ENCODE measurements at places on chromosomes 1 and 21.
A peak's percentile ranks its signal among the peaks of the same experiment; 100 is the strongest.

GRCh38 chr21:25934771-25935224 lies 200.0 kb downstream of the GABPA start:
- no peak for DNase-seq

DNA sequence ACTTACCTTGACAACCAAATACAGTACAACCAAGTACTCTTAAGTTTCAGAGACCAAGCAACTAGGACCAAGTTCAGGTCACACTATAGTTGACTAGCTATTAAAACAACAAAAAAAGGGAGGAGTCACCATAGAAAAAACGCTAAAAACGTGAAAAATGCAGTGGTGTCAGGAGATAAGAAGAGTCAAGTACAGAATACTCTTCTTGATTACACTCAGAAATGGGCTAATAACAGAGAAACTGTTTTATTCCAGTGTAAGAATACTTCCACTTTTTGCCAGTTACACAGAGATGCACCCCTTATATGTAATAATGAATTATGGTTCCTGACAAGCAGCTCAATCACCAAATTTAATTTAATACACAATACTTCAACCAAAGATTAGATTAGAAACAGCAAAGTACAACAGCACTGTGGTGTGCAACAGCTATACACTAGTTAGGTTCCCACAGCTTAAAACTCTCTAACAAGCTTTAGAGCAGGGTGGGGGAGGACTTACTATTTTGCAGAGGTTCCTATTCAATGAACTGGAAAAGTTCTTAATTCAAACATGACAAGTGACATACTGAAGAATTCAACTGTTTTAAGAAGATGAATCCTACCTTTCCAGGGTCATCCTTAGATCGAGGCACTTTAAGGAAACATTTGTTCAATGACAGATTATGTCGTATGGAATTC lies 70.4 kb downstream of the FOXJ3 start:
- DNase-seq: no peak

DNA sequence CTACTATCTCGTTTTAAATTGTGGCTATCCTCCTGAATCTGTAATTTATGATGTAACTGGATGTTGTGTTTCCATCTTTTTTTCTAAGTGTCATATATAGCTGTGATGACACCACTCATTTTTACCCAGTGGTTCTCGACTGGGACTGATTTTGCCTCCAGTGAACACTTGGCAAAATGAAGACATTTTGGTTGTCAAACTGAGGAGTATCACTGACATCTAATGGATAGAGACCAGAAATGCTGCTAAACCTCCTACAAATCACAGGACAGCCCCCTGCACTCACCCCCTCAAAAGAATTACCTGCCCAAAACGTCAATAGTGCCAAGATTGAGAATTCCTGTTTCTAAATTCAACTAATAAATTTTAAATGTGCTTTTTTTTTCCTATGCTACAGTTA lies 1.9 kb downstream of the TRMT13 start:
- DNase-seq: no peak

DNA sequence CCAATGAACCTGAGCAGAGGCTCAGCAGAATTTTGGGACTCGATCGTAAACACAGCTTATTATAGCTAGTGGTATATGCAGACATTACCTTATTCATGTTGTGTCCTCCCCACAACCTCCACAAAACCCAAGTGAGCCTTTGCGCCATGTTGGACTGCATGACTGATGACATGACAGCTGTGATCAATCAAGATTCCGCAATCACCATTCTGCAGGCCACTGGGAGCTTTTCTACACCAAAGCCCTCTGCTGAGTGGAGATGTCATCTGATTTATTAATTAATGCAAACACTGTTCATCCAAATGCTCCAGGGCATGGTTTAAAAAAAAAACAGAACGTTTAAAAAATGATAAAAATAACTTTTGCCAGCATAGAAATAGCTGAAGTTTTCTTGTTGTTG lies 7.9 kb upstream of the SRP9 start:
- no peak for DNase-seq

GRCh38 chr1:98315309-98315708 lies 346.2 kb upstream of the SNX7 start:
- no peak for DNase-seq

DNA sequence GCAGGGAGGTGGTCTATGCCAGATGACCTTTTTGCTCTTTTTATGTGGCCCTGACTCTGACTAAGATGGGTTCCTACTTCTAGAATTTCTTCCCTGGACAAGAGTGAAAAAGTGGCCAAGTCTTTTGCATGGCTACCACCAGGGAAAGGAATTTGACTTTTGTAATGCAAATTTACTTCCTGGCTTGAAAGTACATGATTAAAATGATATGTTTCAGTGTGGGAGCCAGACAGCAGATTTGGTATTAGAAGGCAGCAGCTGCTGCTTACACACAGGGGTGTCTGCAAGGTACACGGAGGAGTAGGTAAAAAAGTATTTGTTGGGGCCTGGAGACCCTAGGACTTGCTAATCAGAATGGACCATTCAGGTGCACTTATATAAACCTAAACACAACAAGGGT lies 78.4 kb downstream of the KCND3 start:
- no peak for DNase-seq

GRCh38 chr1:34792868-34793727 lies at the start of gene GJA4:
Gene GJA4 (plus strand): TSS chr1:34792999. CDS start chr1:34794214, 1,215 bp downstream.
- DNase-seq: no peak

DNA sequence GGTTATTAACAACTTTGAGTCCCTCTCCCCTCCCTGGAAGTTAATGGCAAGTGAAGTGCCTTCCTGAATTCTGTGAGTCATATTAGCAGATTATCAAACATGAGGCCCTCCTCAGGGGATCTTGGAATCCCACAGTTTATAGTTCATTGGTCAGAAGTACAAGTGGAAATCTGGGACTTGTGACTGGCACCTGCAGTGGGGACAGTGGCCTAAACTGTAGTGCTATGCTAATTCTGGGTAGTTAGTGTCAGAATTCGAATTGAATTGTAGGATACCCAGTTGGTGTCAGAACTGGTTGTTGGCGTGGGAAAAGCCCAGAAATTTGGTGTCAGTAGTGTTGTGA lies 26.2 kb downstream of the ZYG11B start:
- DNase-seq: no peak

GRCh38 chr1:160755461-160755860 lies 16.4 kb downstream of the SLAMF7 start:
- DNase-seq: no peak

DNA sequence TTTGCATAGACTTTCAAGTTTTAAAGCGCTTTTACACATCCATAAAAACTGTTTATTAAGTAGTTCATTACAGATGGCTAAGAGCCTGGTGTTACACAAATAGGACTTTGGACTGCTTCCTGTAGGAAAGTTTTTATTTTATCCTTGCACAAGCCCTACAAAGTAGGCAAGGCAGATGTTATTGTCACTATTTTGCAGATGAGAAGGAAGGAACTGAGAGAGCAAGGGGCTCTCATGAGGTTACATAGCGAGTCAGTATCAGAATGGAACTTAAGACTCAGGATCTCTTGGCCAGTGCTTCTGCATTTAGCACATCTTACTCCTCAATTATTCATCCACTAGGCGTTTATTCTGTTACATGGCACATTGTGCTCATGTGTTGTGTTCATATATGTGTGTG lies 2.6 kb upstream of the MAPKAPK2 start:
- no peak for DNase-seq

DNA sequence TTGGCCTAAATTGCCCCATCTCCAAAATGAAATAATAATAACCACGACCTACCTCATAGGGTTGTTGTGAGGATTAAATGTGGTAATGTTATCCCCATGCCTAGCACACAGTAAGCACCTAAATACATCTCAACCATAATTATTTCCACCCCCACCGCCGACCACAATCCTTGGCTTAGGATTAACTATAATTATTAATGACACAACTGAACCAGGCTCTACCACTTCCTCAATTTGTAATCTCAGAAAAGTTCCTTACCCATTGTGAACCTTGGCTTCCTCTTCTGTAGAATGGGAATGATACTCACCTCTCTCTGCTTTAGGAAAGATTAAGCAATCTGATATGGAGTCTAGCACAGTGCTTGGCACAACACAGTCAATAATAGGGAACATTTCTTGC lies 44.3 kb upstream of the TACSTD2 start:
- DNase-seq: no peak

GRCh38 chr1:6585081-6585722 lies 5.4 kb downstream of the ZBTB48 start:
- DNase-seq: no peak

- no peak for DNase-seq
These were observed 3.9 kb downstream of the CD53 start for GRCh38 chr1:110876748-110877341.

- DNase-seq: no peak
These were observed 21.6 kb upstream of the PTP4A2 start for GRCh38 chr1:31959521-31960340.

DNA sequence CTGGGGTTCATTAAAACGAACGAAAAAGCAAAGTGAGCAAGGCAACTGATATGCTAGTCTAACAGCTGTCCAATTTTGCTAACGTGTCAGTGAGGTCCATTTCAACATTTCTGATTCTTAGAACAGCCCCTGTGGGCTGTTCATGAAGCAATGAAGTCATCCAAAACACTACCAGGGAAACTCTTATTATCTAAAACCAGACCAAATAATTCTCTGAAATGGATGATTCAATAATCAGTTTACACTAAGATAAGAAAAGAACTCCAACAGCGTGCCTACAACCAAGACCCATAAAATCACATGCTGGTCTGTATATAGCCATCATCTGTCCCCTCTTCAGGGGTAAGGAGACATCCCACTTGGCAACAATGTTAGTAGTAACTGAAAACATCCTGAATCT lies 122.7 kb downstream of the TGFBR3 start:
- no peak for DNase-seq

DNA sequence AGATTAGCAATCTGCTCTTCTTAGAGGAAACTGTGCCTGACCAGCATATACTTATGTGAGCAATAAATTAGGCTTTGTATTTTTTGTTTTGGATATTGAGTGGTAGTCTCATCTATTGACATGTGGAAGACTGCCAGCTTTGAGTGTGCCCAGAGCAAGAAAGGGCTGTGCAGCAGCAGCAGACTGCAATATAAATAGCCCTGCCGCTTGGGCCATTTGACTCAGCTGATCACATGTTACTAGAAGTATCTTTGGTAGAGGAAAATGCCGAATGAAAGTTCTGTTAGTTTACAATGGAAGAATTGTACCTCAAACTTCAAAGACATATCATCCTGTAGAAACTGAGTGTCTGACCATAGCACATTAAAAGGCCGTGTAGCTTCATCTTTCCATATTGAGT lies 9.1 kb upstream of the PSMB2 start:
- no peak for DNase-seq

DNA sequence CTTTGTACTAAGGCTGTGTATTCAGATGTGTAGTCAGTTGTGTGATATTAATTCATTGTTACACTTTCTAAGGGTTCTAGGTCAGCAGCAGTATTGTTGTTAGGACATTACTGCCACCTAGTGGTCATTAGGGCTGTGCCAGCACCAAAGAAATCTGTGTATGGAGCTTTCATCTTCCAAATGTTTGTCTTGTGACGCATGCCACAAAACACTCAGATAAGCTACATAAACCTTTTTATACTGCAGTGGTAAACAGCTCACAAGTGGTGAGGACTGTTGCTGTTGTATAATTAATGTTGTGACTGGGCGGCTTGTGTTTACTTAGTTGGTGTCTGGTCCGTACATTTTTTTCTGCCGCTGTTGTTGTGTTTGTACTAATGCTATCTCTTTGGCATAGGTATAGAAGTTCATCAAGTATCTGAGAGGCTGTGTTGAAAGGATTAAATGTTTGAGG lies 51.7 kb downstream of the S1PR1 start:
- peak; percentile 73 for DNase-seq

DNA sequence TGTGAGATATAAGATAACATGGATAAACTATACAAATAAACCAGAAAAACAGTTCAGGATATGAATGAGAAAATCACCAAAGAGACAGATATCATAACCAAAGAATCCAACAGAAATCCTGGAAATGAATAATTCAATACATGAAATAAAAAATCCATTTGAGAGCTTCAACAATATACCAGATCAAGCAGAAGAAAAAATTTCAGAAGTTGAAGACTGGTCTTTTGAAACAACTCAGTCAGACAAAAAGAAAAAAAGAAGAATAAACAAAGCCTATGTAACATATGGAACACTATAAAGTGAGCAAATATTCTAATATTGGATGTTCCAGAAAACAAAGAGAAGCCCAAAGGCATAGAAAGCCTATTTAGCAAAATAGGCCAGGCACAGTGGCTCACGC lies 5.2 kb upstream of the KRTAP12-2 start:
- no peak for DNase-seq

DNA sequence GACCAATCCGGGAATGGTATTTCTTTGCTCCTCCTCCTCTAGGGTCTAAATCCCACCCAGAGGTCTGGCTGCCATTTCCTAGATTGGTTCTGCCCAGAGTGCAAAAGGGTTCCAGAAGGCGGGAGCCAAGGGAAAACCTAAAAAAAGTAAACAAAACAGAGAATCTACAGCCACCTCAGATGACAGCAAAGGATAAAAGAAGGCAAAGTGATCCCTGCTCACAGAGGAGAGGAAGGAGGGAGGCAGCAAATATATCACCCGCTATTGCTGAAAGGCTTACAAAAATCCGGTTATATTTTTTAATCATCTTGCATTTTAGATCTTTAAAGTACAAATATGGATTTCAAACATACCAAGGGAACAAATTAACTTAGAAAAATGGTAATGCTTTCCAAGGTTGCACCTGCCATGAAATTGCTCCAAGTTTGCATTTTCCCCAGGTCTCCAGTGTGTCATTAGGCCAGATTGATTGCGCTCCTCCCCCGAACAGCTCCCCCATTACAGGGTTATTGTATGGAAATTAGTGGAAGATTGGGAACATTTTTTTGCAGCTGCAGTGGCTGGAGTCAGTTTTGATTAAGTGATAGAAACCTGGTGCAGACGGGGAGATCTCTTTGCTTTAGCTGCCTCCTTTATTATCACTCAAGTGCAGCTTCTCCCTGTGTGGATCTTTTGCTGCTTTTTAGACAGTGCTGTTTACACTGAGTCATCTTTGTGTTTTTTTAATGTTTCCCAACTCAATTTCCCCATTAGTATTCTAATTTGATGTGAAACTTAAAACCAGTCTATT lies 280.5 kb upstream of the CAMK1G start:
- DNase-seq: no peak

DNA sequence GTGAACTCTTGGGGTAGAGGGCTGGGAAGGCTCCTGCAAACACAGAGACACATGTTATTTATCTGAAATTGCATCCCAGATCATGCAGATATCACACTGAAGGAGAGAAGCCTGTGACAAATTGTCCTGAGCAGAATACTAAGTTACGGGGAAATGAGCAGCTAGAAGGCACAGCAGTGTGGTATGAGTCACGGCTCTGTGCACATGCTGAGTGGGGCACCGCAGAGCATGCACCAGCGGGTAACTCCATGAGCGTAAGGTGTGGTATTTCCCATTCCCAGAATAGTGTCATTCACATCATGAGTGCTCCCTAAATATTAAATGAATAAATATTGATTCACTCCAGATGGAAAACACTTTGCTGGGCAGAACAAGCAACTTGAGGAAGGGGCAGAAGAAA lies 21.3 kb upstream of the FCRL2 start:
- no peak for DNase-seq

- DNase-seq: no peak
These were observed 384.0 kb downstream of the HHIPL2 start for GRCh38 chr1:222163895-222164294.
